ENCODE measurements at places on chromosomes 16 and 17.

- DNase-seq: no peak
Observed at GRCh38 chr17:65665966-65666365, 104.5 kb upstream of the AXIN2 start.

DNA sequence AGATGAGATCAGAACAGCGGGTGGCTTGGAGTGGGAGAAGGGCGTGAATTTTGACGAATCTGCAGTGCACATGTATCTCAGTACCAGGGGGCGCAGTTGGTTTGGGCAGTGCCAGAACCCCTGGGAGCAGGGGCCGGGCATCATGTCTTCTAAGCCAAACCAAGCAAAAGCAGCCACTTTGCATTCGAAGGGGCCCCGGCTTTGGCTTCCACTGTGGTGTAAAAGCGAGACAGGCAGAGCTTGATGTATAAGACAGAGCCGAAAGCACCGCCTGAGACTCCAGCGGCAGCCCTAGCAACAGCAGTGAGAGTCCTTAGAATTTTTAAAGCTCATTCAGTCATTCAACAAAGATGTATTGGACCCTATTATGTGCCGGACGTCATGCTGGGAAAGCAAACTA, 3.8 kb upstream of the XYLT1 start:
- DNase-seq: peak; percentile 38

GRCh38 chr16:83392743-83393142, 415.0 kb upstream of the HSBP1 start:
- DNase-seq: no peak

DNA sequence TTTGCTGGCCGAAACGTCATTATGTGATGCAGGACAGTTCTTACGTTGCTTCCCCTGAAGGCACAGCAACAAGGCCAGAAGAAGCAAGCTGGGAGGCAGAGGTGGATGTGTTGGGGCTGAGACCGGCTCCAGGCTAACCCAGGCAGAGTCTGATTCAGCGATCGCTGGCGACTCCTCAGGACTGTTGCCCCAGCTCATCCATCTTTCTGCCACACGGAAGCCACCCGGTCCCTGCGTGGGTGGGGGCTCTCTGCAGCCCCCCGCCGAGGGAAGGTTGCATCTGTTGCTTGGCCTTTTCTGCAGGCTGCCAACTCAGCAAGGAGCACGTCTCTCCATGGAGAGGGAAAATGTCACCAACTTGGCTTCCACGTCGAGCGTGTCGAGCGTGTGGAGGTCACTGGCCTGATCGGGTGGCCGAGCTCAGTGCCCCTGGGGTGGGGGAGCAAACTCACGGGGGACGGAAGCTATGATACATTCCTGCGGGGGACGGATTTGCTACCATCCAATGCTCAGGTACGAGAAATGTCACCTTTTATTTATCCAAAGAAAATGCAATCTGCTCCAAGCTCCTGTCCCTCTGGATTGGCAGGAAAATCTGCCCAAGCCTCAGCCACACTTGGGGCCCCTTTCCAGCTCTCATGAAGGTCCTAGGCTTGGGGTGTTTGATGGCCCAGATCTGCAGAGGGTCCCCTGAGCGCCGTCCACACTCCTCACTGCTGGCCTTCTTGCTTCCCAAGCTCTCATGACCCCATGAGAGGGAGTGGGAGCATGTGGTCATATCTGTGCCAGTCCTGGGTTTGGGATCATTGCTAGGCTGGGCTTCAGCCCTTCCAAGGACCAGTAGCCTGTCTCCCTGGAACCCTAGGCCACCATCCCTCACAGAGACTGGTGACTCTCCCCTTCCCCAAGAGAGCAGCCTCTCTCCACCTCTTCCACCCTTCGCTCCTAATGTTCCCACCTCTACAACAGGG, 69.4 kb downstream of the RPH3AL start:
- no peak for DNase-seq

GRCh38 chr16:72989579-72990551, 58.1 kb downstream of the ZFHX3 start:
- no peak for DNase-seq

GRCh38 chr17:51941272-51941671, 217.2 kb downstream of the CA10 start:
- DNase-seq: no peak

- no peak for DNase-seq
Observed at GRCh38 chr16:27322858-27323780, 9.3 kb downstream of the IL4R start.

GRCh38 chr16:54211203-54211602, 75.4 kb downstream of the IRX3 start:
- no peak for DNase-seq

- no peak for DNase-seq
Observed at GRCh38 chr17:4301066-4301465, 37.3 kb upstream of the ANKFY1 start.

DNA sequence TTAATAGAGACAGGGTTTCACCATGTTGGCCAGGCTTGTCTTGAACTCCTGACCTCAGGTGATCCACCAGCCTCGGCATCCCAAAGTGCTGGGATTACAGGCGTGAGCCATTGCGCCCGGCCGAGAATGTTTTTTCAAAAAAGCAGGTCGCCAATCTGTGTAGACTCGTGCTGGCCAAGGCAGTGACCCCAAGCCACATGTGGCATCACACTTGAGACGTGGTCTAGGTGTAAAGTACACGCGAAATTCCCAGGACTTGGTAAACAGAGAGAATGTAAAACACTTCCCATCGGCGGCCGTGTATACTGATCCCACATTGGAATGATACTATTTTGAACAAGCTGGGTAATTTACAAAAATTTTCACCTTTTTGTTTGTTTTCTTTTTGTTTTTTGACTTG, 41.1 kb downstream of the TBC1D16 start:
- DNase-seq: no peak

GRCh38 chr17:13477180-13477611, 124.5 kb downstream of the HS3ST3A1 start:
- DNase-seq: no peak

GRCh38 chr17:63587770-63588169, 12.9 kb upstream of the TACO1 start:
- no peak for DNase-seq

DNA sequence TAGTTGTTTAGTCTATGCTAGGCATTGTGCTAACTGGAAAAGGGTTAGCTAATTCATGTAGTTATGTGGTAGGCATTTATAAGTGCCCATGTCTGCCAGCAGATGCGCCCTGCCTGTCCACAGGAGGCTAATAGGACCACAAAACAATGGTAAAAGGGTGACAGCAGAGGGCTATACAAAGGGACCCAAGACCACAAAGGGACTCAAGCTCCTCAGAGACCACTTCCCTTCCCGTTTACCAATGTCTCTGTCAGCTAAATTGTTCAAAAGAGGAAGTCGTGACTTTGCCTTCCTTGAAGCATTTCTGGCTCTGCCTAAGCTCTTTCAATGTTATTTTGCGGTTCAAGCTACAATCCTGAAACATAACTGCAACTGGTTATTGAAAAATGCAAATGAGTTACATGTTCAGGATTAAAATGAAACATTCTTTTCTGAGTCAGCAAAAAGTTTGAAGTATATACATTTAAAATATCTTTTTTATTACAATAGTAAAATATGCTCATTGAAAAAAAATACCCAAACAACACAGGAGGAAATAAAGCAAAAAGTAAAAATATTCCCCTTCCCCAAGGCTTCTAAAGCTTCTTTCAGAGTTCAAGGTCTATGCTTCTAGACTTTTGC, 149.2 kb downstream of the MAF start:
- DNase-seq: no peak

GRCh38 chr17:71472809-71473789, 647.7 kb upstream of the SOX9 start:
- DNase-seq: no peak

GRCh38 chr17:8155996-8156245, 3.7 kb upstream of the PER1 start:
- DNase-seq: no peak

DNA sequence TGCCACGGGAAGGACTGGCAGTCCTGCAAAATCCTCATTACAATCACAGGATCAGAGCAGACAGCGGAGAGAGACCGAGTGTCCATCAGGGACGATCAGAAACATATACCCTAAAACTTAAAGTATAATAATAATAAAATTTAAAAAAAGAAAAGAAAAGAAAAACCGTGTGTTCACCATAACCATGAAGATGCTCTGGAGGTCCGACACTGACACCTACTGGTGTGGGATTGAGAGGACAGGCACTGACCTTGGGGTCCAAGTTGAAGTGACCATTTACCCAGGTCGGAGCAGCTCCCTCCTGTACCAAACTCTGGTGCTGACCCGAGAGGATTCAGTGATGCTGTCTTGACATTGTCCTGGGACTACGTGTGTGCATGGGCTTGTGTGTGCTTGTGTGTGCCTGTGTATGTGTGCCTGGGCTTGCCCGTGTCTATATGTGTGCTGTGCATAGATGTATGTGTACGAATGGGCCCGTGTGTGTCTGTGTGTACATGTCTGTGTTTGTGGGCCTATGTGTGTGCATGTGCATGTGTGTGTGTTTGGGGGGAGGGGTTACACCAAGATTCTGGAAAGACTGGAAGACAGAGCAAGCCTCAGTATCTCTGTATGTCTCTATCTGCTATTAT, 10.0 kb upstream of the CD300LD start:
- DNase-seq: peak; percentile 44

GRCh38 chr17:77233127-77233526, 92.4 kb downstream of the SEC14L1 start:
- DNase-seq: no peak

DNA sequence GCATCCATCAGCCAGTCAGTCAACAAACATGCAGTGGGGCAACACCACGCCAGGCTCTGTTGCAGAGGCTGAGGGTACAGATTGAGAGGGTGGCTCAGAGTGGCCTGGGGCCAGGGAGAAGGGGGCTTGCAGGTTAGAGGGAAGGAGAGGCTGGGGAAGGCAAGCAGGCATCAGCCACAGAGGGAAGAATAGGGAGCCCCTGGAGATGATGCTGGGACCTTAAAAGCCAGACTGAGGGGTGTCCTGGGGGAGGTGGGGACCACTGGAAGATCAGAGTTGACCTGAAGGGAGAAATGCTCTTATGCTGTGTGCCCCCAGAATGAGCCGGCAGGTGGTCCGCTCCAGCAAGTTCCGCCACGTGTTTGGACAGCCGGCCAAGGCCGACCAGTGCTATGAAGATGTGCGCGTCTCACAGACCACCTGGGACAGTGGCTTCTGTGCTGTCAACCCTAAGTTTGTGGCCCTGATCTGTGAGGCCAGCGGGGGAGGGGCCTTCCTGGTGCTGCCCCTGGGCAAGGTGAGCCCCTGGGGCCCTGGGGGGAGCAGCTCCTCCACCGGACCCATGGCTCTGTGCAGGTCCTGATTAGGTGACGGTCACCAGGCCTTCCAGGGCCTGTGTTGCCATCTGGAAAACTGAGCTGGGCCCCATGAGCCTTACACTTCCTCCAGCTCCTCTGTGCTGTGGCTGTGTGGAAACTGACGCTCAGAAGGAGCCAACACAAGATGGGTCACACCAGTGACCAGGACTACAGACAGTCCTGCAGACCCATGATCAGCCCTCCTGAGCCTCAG, 1.7 kb downstream of the CORO1A start:
- DNase-seq: peak; percentile 43

DNA sequence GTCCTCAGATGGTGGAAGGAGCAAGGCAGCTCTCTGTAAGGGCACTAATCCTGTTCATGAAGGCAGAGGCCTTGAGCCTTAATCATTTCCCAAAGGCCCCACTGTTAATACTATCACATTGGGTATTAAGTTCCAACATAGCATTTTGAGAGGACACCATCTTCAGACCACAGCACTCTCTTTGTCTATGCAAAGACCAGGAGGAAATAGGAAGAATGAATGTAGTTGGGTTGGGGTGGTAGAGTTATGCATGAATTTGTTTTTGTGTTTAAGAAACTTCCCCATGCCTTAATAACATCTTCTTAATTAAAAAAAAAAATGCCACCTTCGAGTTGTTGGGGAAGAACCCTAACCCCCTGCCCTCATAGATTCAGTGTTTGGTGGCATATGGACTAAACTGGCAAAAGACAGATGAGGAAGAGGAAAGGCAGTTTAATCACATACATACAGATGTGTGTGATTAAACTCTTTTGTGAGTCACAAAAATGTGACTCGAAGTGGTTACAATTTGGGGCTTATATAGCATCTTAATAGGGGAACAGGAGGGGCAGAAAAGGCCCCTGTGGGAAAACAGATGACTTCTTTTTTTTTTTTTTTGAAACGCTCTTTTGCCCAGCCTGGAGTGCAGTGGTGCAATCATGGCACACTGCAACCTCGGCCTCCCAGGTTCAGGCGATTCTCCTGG, 35.0 kb upstream of the SLC5A10 start:
- DNase-seq: no peak

DNA sequence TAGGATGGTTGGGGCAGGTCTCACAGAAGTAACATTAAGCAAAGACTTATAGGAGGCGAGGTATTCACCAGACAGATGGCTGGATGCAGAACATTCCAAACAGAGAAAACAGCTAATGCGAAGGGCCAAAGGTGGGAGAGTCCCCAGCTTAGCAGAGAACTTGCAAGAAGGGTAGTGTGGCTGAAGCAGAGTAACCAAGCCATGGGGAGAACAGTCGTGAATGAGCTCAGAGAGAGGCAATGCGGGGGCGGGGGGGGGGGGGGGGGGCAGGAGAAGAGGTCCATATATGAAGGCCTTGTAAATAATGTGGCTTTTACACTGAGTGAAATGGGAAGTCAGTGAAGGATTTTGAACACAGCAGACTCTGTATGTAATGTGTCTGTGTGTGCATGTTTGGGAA, 81.3 kb downstream of the SMG6 start:
- no peak for DNase-seq

DNA sequence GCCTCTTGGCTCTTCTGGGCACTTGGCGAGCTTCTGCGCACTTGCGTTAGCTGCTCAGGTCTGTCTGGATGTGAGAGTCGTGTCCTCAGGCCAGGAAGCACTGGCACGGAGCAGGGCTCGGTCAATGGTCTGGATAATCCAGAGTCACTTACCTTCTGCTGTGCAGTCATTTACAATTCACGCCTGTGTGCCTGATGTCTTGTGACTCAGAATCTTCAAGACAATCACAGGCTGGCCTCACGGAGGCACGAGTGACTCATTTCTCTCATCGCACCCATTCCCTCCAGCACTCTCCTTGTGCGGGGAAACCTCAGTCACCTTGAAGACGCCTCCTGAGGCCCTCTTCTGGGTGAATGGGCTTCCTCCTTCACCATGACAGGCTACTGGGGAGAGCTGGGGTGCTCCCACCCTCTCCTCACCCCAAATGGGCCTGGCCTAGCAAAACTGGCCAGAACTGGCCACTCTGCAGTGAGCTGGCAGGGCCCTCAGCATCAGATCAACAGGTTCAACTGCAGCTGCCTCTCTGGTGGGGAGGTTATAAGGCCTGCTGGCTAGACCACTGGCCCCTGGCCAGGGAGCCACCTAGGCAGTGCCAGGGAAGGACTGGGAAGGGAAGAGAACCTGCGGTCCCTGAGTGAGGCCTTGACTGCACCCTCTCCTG, 1.9 kb upstream of the CAPN15 start:
- peak; percentile 83 for DNase-seq

DNA sequence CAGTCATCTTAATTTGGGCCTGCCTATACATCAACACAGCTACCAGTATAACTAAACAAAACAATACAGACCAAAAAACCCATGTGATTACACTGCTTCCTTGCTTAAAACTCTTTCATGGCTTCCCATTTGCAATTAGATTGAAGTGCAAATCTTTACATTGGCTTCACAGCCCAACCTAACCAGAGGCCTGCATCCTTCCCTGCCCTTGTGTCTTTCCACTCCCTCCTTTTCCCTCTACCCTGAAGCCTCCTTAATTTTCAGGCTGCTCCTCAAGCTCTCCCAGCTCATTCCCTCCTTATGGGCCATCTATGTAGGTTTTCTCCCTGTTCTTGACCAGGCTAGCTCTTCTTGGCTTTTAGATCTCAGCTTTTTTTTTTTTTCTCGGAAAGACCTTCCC, 147.8 kb downstream of the TOX3 start:
- no peak for DNase-seq

- no peak for DNase-seq
Observed at GRCh38 chr16:4765511-4766474, 1.2 kb downstream of the ZNF500 start.

All from activated T-cell treated with anti-CD3 and anti-CD28 coated beads, Interleukin-2, amount 50 U/mL, for 72 hours (primary cell).